HuH-7.5 (cell line): ENCODE measurements at places on chromosomes 5 and 9.

DNA sequence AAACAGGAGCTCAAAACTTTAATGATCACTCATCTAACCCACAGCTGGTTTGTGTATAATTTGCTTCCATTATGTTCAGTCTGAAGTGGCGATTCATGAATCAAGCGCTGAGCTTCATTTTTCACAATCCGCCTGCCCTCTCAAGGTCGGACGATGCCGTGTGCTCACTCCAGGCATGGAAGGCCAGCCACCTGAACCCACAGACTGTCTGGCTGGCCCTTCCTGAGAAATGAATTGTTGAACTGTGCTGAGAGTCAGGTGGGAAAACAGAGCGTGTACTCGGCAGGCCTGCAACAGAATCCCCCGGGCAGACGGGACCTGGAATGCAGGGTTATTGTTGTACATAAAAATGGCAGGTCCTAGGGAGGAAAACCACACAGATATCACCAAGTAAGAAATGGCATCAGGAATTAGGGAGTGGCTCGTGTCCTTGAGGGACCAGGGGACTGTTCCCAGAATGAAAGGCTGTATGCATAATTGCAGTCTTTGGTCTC is 375.7 kb downstream of the IRX2 start:
- no peak for DNase-seq

DNA sequence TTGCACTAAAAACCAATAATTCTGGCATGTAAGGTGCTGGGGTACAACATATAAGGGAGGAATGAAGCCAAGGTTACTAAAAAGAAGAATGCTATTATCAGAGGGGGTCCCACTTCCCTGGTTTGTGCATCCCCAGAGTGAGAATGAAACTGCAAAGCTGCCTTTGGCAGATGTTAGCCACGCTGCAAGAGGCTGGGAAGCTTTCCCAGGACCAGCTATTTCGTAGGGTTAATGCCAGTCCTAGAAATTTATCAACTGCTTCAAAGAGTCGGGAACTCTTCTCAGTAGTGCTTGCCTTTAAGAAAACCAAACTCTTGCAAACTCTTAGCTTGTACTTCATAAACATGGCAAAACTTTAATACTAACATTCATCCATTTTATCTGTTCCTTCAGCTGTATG is 87.5 kb upstream of the NR5A1 start:
- DNase-seq = no peak

DNA sequence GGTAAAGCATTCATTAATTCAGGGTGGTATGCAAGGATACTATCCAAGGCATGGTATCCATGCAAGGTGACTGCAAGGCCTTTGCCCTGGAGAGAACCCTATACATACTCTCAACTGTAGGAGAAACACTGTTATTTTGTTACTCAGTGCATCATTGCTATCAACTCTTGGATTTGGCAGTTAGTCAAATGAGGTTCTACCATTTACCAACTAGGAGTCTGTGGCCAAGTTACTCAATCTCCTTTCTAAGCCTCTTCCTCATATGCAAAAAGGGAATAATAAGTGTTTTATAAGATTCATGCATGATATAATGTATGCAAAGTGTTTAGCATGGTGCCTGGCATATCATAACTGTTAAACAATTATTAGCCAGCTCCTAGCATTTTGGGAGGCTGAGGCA is 4.0 kb downstream of the PCDHGC3 start:
- DNase-seq = no peak

DNA sequence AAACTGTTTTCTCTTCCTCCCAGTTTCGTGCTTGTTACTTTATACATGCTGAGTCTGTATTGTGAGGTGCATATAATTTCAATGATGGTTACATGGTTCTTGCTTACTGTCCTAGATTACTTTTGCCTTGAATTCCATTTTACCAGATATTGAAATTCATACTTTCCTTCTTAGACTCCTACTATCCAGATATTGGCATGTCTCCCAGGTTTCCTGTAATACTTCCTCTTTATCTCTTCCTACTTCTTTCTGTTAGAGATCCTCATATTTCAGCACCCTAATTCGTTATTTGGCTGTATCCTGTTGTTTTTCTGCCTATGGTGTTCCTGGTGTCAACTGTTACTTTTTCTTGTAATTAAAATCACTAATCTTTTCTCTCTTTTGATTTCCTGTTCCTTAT is 522.1 kb downstream of the CCDC171 start:
- DNase-seq = no peak

GRCh38 chr9:75228893-75229292 is 140.6 kb downstream of the OSTF1 start:
- DNase-seq = no peak

DNA sequence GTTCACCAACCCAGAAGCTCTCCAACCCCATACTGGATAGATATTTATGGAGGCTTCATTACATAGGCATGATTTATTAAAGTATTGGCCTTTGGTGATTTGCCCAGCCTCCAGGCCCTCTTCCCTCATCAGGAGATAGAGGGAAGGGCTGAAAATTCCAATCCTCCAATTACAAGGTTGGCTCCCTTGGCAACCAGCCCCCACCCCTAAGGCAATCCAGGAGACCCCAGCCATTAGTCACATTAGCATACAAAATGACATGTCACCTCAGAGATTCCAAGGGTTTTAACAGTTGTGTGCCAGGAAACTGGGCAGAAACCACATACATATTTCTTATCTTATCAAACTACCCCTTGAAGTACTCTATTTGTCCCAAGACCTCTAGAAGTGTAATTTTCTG is 210.0 kb downstream of the HINT1 start:
- no peak for DNase-seq

DNA sequence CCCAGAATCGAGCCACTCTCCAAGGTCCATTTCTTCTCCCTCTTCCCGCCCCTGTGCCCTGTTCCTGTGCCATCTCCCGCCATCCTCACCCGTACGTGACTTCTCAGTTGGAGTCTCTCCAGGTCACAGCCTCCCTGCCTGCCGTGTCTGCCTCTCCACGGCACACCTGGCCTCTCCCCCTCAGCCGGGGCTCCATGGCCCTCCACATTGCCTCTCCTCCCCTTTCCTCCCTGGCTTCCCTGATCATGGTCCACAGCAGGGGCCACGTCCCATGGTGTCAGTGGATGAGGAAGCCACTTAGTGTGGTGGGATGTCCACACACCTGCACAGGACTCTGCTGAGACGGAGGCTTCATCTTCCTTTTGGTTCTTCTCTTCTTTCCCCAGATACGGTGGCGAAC is 2.3 kb downstream of the PAEP start:
- no peak for DNase-seq

- no peak for DNase-seq
Measured at GRCh38 chr5:2439608-2440007, 311.9 kb downstream of the IRX2 start.

DNA sequence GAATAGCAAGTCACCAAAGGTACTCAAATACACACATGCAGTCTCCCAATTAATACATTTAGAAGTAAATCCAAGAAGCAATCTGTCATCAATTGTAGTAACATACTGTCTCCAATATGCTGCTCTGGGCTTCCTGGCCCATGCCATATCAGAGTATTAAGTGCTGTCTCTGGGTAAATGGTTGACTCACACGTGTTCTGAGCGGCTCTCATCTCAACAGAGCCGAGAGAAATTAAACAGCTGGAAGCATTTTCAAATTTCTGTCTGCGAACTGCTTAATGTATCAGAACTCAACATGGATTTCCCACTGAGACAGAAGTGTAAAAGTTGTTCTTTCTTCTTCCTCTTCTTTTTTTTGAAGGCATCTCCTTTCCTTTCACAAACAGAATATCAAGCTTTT is 247.3 kb upstream of the TAS2R1 start:
- DNase-seq = no peak

DNA sequence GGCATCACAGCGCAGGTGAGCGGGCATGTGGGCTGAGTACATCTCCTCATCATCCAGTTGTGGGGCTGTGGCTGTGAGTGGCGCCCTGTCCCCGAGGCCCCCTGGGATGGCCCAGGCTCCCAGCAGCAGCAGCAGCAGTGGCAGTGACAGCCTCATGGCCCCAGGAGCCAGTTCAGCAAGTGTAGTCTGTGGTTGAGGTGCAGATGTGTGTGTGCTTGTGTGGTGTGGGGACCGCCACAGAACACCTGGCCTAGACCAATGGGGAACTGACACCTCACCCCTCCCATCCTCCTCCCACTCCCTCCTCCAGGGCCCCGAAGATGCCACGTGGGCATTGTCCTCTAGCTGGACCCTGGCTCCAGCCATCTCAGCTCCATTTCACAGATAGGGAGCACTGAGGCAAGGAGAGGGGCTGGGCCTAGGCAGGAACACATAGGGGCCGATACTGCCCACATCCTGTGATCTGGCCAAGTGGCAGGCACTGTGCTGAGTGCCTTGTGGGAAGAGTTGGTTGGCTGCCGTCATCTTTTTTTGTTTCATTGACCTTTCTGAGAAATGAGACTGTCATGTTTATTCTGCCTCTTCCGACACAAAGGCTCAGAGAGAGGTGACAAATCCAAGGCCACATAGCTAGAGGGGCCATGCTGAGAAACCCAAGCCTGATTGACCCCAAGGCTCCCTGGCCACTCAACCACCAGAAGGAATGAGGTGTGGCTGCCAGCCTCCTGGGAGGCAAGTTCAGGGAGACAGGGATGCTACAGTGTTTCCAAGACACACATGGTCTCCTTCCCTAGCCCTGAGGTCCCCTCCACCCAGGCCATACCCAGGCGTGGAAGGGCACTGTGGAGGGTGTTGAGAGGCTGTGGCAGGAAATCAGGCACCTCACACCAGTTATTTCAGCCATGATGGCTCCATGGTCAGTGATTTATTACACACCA is at the start of gene MZB1:
Gene MZB1 (minus strand): TSS at position 213 of the 938 bp plus-strand sequence. CDS start 57 bp downstream, at position 156.
- DNase-seq = no peak

DNA sequence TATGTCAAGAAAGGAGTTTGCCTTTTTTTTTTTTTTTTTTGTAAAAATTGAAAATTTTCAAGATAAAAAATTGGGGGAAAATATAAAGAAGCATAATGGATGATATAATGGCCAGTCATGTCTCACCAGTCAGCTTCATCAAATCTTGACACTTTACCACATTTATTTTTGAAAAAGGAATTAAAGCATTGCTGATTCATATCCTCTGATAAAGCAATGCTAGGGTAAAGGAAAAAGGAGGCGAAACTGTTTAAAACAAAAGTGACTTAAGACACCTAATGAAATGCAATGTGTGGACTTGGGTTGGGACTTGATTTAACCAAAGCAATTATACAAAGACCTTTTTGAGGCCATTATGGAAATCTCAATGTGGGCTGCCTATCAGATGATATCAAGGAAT is 208.5 kb downstream of the ARHGAP26 start:
- no peak for DNase-seq

GRCh38 chr5:138659121-138659520 is 83.9 kb upstream of the HSPA9 start:
- DNase-seq = no peak

- DNase-seq = no peak
Measured at GRCh38 chr5:57561231-57561842, 78.7 kb upstream of the ACTBL2 start.

DNA sequence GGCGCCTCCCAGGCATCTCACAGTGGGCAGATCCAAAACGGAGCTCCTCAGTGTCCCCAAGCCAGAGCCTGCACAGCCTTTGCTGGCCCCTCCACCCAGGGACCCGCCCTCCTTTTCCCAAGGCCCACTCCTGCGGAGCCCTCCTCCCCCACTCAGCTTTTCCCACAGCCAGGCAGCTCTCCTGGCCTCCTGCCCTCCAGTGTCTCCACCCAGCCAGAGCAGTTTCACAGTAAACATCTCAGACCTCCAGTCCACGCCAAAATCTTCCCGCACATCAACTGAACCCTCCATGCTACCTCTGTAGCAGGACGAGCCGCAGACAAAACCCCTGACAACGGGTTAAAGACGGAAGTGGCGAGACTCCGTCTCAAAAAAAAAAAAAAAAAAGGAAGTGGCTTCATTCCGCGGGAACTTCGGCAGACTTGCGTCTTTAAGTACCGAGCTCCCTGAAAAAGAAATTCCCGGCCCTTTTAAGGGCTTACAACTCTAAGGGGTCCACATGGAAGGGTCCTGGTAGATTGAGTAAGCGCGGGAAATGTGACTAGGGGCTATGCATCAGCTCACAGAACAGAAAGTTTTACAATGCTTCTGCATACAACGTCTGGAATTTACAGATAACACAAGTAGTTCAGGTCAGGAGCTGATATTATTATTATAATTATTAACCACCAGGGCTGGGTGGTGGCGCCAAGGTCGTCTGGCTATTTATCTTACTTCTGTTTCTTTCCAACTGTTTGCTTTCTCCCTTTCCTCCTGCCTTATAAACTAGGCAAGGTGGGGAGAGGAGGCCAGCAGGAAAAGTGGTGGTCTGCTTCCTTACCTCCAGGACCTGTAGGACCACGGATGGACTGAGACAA is 11.4 kb upstream of the GRIN1 start:
- peak; percentile 43 for DNase-seq

DNA sequence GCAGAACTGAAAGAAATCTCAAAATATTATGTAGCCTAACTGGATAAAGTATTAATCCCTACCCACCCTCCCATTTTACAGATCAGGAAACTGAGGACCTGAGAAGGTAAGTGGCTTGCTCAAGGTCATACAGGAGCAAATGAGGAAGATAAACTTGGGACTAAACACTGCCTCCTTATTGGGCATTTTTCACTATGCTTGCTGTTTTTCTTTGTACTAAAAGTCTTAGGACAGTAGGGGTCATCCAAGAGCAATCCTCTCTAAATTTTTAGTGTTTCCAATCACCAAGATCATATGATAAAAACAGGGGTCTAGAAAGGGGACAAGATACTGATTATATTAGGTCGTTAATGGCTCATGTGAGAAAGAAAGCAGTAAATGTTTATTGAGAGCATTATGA is 80.8 kb downstream of the RORB start:
- no peak for DNase-seq

DNA sequence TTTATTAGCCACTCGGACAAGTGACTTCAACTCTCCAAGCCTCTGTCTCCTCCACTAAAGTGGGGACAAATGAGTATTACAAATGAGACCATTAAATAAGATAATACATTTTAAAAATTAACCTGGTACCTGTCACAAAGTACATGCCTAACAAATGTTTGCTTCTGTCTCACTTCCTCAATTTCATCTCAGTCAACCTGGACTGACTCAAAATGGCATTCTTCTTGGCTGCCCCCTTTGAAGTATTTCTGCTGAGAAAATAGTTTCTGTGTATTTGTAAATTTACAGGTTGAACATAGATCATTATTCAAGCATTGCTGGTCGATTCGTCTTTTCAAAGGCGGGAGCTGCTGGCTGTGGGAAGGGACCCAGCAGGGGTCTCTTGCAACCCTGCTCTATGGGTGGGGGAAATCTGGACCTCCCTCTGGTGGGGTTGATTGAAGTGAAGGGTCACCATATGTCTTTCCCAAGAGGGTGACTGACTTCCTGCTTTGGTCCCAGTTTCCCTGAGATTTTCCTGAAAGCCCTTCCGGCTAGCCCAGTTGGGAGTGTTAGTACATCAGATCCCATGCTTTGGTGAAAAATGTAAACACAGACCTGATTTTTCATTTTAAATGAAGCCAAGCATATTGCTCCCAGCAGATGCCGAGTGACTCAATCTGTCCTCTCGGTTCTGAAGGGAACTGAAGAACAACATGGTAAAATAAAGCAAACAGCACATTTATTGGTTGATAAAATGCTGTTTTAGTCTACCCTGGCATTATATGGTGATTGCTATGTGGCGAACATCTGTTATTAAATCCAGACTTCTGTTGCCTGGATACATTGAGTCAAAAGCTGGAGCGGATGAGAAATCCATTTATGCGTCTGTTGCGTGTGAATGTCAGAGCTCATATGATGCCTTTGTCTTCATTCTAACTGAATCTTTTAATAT is 73.0 kb downstream of the KCNIP1 start:
- no peak for DNase-seq

- DNase-seq = peak; percentile 47
Measured at GRCh38 chr5:180494510-180495181, 467 bp downstream of the CNOT6 start.
